ENCODE measurements at places on chromosomes 1 and 21.

DNA sequence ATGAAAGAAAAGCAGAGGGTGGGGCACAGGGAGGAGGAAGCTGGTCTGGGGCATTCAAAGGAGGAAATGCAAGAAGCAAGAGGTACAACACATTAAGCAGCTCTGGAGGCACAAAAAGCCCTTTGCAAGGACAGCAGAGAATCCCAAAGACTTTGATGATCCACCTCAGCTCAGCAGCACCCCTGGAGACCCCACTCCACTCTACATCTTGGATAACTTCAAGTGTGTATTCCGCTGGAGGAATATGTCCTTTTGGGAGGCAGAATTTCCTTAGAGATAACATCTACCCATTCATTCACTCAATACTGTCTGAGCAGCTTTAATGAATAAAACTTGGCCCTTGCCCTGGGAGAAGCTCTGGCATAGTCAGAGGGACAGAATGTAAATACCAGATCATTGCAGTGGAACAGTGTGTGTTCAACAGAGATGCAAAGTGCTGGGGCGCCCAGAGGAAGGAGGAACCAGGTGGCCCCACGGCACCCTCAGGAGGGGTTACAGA lies 599.7 kb downstream of the KIF26B start:
- no peak for DNase-seq

GRCh38 chr1:248243204-248243603 lies 12.0 kb downstream of the OR2M4 start:
- DNase-seq: no peak

DNA sequence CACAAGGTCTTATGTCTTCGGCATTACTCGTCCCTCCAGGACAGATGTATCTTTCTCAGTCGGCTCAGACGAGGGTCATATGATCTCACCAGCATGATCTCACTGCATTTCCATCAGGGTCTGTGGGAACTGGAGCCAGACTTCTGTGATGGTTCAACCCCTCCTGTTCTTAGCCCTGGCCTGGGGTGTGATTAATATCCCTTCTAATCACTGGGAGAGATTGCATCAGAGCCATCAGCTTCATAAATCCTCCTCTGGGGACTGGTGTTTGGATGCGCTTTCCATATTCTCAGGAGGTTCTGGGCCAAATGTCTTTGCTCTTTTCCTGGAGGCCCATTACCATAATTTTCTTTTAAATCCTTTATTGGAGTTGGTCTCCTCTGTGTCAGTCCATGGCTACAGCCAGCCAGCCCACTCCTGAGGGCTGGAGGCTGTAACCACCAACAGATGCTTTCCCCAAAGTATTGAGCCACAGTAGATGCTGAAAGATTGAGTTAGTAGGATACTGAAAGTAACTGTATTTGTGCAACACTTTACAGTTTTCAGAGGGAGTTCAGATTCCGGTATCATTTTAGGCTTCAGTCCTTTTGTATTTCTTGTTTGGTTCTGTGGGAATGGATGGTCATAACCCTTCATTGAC lies 20.0 kb downstream of the CACNA1E start:
- DNase-seq: no peak

DNA sequence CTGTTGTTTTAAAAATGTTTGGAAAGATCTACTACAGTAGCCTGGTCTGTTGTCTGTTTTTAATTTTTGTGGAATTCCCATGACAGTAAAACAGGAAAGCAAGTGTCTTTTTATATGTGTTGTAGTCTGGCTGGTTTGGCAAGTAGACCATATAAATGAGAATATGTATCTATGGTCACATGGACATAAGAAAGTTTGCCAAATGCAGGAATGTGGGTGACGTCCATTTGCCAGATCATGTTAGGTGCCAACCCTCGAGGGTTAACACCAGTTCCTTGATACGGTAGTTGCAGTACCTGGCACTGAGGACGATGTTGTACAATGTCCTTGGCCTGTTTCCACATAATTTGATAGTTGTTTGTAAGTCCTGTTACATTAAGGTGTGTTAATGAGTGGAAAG lies 6.2 kb downstream of the DAP3 start:
- no peak for DNase-seq

- DNase-seq: no peak
Measured at GRCh38 chr1:74611887-74612286, 61.7 kb downstream of the ERICH3 start.

GRCh38 chr1:166839600-166840308 lies 479 bp downstream of the POGK start:
- DNase-seq: peak; percentile 30

DNA sequence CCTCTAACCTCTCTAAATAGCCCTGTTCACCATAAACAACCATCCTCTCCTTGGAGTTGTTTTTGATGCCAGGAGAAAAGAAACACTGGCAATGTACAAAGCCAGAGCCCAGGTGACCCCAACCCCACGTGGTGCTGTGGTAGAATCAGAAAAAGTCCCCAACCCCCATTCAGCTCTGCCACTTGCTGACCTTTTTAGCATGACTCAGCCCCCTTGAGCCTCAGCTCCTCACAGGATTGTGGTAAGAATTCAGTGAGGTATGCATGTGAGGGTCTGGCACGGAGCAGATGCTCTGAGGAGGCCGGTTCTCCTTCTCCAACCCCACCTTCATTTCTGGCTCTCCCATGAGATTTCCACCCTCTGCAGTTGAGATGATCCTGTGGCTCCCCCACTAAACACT lies 11.1 kb upstream of the CHI3L1 start:
- DNase-seq: no peak

DNA sequence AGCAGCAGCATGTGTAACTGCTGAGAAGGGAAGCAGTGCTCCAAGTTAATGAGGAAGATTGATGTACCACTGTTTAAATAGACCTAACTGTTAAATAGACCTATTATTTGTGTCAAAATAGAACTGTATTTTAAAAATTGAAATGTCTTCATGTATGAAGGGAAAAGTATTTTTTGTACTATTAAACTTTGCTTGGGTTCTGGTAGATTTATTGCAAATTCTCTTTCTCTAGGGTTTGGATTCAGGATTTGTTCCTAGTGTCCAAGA lies 128.3 kb downstream of the OSBPL9 start:
- DNase-seq: no peak

- no peak for DNase-seq
Measured at GRCh38 chr1:100023482-100023881, 53.7 kb downstream of the SLC35A3 start.

DNA sequence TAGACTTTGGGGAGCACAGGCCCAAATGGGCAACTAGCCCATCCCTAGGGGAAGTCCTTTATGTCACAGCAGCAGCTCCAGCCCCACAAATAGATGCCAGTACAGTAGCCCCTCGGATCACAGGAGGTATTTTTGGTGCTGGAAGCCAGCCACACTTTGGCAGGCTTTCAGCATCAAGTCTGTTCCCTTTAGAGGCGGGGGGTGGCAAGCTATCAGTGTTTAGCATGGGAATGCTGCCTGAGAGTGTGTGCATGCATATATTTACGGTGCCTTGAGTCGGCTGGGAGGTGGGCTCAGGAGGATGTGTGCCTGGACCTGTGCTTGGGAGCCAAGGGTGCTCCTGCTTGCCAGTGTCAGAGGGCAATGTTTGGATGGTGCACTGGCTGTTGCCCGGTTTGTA lies 3.5 kb upstream of the PLXNA2 start:
- DNase-seq: no peak

DNA sequence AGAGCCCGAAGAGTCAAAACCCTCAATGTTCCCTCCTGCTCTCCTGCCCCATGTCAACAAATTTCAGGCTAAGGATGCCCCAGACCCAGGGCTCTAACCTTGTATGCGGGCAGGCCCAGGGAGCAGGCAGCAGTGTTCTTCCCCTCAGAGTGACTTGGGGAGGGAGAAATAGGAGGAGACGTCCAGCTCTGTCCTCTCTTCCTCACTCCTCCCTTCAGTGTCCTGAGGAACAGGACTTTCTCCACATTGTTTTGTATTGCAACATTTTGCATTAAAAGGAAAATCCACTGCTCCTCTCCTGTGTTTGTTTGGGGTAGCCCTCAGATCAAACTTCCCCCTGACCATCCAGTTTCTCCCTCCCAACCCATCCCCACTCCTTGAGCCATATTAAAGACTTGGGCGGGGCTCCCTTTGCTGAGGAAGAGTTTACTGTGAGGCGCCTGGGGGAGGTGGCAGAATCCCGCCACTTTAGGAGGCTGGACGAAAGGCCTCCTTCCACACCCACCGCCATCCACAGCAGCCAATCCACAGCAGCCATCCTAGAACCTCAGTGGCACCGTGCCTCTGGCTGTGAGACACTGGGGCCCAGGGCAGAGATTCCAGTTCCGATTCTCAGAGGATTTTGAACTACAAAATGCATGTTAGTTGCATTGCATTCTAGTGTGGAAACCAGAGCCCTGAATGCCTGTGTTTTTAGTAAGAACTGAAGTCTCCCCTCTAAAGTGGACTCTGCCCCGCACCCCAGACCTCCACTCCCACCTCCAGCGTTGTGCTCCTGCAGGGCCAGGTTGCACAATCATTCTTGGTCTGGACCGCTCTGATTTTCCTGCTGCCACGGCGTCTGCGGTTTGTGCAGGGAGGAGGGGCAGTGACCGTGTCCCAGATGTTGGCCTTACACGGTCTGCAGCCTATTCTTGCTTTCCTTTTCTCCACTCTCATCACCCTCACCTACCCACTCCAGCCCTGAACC lies 3.0 kb downstream of the OLFML3 start:
- DNase-seq: no peak

DNA sequence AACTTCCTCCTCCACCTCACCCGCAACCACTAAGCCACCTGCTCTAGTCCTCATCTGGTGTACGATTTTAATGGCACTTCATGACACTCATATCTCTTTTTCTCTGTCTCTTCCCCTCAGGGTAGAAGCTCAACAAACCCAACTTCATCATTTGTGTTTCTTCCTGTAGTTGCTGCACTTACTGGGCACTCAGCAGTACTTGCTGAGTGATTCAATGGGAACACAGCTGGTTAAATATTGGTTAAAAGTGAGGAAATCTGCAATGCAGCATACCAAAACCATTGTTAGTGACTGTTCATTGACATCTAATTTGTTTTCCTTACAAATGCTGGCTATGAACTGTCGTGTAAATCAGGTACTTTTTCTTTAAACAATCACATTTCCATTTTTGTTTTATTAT lies 541.1 kb upstream of the PRMT6 start:
- no peak for DNase-seq

- DNase-seq: no peak
Measured at GRCh38 chr1:65658122-65658521, 134.6 kb upstream of the PDE4B start.

- no peak for DNase-seq
Measured at GRCh38 chr1:246482805-246483568, 24.1 kb downstream of the SMYD3 start.

GRCh38 chr1:198108636-198109370 lies 48.0 kb upstream of the NEK7 start:
- DNase-seq: no peak

- no peak for DNase-seq
Measured at GRCh38 chr1:248613742-248614141, 16.2 kb upstream of the OR2T10 start.

GRCh38 chr1:8402109-8402710 lies 84.3 kb downstream of the SLC45A1 start:
- DNase-seq: no peak

DNA sequence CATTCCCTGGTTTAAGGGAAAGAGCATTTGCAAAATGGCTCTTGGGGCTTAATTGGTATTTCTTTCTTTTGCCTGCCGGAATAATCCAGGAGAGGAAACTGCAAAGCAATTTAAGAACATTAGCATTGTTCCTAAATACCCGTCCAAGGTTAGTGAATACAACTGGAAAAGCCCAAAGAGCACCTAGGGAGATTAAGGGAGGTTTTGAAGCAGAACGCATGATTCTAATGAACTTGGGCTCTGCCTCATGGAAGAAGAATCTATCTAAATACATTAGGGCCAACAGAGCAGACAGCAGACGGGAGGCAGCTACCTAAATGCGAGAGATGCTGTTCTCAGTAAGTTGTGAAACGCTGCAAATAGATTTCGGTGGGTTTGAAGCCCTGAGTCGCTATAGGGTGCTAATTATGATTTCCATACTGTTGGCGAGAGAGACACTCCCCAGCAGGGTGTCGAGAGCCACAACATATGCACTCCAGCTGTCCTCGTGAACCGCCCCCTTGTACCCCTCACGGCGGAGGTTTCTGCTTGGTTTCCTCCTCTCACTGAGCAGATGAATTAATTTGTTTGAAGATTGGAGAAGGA lies 326.7 kb upstream of the CAMK1G start:
- DNase-seq: no peak

- no peak for DNase-seq
Measured at GRCh38 chr1:57269630-57270225, 154.1 kb downstream of the DAB1 start.

- no peak for DNase-seq
Measured at GRCh38 chr21:39269620-39270019, 43.8 kb downstream of the BRWD1 start.

GRCh38 chr1:166730299-166730888 lies 108.9 kb upstream of the POGK start:
- DNase-seq: no peak

GRCh38 chr1:236144033-236144432 lies 1.7 kb downstream of the GPR137B start:
- DNase-seq: no peak

DNA sequence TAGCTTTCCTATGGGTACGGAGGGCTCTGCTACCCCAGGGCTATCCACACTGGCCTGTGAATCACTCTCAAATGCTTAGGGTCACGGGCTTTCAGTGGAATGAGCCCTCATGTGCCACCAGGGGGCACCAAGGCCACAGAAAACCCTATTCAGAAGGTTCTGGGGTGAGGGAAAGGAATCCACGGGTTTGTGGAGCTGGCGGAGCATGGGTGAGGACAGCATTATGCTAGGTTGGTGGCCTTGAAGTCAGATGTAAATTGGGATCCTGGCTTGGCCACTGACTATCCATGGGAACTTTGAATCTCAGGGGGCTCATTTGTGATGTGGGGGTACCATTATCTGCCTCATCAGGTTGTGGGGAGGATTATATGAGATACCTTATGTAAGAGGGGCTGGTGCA lies 5.1 kb upstream of the LAMTOR5 start:
- DNase-seq: peak; percentile 35

- DNase-seq: no peak
Measured at GRCh38 chr1:66938613-66939012, 13.8 kb downstream of the MIER1 start.

DNA sequence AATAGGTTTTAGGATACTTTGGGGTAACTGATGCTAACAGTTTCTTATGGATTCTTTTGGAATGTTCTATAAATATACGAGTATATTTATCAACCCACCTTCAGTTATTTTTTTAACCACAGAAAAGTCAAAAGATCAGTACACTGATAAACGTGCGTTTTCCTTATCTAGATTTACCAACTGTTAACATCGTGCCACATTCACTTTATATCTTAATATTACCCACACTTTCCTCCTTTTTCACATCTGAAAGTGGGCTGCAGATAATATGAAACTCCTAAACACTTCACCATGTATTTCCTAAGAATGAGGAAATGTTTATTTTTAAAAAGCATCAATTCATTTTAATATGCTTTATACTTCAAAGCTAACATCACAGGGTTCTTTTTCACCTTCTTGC lies 7.7 kb downstream of the ATF6 start:
- DNase-seq: no peak

DNA sequence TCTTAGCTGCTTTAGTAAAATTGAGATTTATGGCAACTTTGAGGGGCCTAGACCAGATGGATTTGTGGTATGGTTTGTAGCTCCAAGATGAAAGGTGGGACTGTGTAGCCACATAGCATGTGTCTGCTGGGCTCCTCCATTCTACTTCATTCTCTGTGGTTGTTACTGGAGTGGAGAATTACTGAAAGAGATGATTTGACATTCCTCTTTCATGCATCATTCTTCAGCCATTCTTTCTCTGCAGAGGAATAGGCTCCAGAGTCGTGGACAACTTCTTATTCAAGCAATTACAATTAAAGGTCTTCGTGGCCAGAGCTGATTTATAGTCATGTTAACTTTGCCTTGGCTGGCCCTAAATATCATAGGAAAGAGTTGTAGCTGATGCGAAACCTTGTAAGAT lies 328.9 kb downstream of the PAPPA2 start:
- DNase-seq: no peak
